ENCODE measurements at places on chromosomes 5 and 9. TPM values are rescaled to one million over a fixed set of nuclear protein-coding genes. Genes with fewer than 3 reads are reported as not detected.

The GMCL2 gene
- polyA plus RNA-seq, result under 0.01 TPM

The ZNF879 gene
- polyA plus RNA-seq, result 5.9 TPM

The OR13C2 gene
- not detected for polyA plus RNA-seq

The PKD2L2 gene
- polyA plus RNA-seq, result 0.07 TPM

The PCDHGB2 gene
- 0.21 TPM for polyA plus RNA-seq

The CAAP1 gene
- 21.2 TPM for polyA plus RNA-seq

The FAM221B gene
- polyA plus RNA-seq, result 0.05 TPM

The FOXD4L3 gene
- 0.50 TPM for polyA plus RNA-seq

The GFPT2 gene
- polyA plus RNA-seq, result 3.1 TPM

The ADGRV1 gene
- 5.1 TPM for polyA plus RNA-seq

The FREM1 gene
- 2.1 TPM for polyA plus RNA-seq

The NTNG2 gene
- polyA plus RNA-seq, result 1.7 TPM

The C6 gene
- polyA plus RNA-seq, result 0.73 TPM

The PCDHB5 gene
- 1.0 TPM for polyA plus RNA-seq

The CKS2 gene
- 92.7 TPM for polyA plus RNA-seq

The IQGAP2 gene
- polyA plus RNA-seq, result 33.3 TPM

The PDE6A gene
- 0.16 TPM for polyA plus RNA-seq

The CER1 gene
- 0.07 TPM for polyA plus RNA-seq

The DNAJB5 gene
- 13.4 TPM for polyA plus RNA-seq

The APBA1 gene
- 0.80 TPM for polyA plus RNA-seq

The SLCO4C1 gene
- 0.75 TPM for polyA plus RNA-seq

The TMEM174 gene
- polyA plus RNA-seq, result 0.02 TPM

The PAEP gene
- polyA plus RNA-seq, result 1.8 TPM

The NELFB gene
- 38.8 TPM for polyA plus RNA-seq

The IL5 gene
- 0.43 TPM for polyA plus RNA-seq

The CYSRT1 gene
- 2.8 TPM for polyA plus RNA-seq

The IFNB1 gene
- 0.11 TPM for polyA plus RNA-seq

The OTP gene
- polyA plus RNA-seq, result 0.18 TPM

The FAM163B gene
- polyA plus RNA-seq, result 0.27 TPM

The UNC13B gene
- polyA plus RNA-seq, result 6.9 TPM

The OSMR gene
- polyA plus RNA-seq, result 32.0 TPM

The TNFSF8 gene
- polyA plus RNA-seq, result 82.1 TPM

The STC2 gene
- 0.48 TPM for polyA plus RNA-seq

The TAF11L8 gene
- polyA plus RNA-seq, result not detected

The LRRC8A gene
- polyA plus RNA-seq, result 10.3 TPM

The FBN2 gene
- 0.23 TPM for polyA plus RNA-seq

The MYOT gene
- polyA plus RNA-seq, result 0.80 TPM

The IL3 gene
- polyA plus RNA-seq, result 0.34 TPM

The GABRA6 gene
- polyA plus RNA-seq, result not detected

The CCDC180 gene
- polyA plus RNA-seq, result 9.6 TPM

The PCDHA9 gene
- not detected for polyA plus RNA-seq

The PCDHB8 gene
- 0.05 TPM for polyA plus RNA-seq

The HTR1A gene
- polyA plus RNA-seq, result not detected

The PCDHAC2 gene
- 0.02 TPM for polyA plus RNA-seq

The SAXO1 gene
- 0.02 TPM for polyA plus RNA-seq

The FCN2 gene
- polyA plus RNA-seq, result 0.75 TPM

Data from thymus (tissue), 14 donors.